ENCODE measurements at places on chromosomes 5 and 9.

DNA sequence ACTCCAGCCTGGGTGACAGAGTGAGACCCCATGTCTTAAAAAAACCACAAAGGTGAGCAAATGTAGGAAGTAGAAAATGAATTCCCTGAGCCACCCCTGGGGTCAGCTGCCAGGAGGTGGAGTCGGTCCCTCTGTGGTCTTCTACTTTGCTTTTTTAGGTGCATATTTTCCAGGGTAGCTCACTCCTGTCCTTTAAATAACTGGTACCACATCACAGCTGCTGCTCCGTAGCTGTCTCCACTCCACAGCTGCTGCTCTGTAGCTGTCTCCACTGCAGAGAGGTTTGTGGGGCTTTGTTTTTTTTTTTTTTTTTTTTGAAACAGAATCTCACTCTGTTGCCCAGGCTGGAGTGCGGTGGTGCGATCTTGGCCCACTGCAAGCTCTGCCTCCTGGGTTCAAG, 8.9 kb downstream of the WDR5 start:
- DNase-seq: no peak

- DNase-seq: no peak
Measured at GRCh38 chr9:77212801-77213200, 35.5 kb downstream of the VPS13A start.

- no peak for DNase-seq
Measured at GRCh38 chr5:152813526-152813925, 408.4 kb upstream of the NMUR2 start.

DNA sequence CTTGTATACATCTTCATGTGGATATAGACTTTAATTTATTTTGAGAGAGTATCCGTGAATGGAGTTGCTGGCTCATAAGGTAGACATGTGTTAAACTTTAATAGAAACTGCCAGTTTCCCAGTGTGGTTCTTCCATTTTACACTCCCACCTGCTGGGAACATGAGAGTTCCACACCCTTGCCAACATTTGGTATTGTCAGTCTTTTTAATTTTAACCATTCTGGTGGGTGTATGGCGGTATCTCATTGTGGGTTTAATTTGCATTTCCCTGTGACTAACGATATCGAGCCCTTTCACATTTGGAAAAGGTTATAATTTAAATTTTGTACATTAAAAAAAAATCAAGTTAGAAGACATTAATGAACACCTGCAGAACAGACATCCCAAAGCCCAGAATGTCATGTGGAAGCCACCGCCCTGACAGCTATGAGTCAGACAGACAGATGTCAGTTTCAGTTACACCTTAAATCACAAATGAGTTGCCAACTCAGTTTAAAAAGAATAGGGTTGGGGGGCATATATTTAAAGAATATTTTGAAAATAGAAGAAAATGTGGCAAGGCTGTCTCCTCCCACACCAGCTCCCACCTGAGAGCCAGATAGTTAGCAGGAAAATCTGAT, 36.9 kb downstream of the ANKRD33B start:
- no peak for DNase-seq

DNA sequence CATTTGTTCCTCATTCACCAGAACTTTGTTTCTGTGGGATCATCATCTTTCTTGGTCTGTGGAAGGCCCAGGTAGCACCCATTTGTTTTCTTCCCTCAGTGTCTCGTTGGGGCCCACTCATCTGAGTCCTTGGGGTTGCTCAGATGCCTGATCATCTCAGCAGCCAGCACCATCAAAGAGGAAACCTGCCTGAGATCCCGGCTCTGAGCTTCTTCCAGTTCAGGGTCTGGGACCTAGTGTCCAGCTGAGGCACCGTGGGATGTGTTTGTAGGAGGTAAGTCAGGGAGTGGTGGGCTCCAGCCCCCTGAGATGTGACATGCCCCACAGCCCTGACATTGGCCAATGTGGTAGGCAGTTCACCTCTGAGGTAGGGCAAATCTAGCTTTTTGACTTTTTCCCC, 9.4 kb upstream of the CD180 start:
- DNase-seq: no peak

DNA sequence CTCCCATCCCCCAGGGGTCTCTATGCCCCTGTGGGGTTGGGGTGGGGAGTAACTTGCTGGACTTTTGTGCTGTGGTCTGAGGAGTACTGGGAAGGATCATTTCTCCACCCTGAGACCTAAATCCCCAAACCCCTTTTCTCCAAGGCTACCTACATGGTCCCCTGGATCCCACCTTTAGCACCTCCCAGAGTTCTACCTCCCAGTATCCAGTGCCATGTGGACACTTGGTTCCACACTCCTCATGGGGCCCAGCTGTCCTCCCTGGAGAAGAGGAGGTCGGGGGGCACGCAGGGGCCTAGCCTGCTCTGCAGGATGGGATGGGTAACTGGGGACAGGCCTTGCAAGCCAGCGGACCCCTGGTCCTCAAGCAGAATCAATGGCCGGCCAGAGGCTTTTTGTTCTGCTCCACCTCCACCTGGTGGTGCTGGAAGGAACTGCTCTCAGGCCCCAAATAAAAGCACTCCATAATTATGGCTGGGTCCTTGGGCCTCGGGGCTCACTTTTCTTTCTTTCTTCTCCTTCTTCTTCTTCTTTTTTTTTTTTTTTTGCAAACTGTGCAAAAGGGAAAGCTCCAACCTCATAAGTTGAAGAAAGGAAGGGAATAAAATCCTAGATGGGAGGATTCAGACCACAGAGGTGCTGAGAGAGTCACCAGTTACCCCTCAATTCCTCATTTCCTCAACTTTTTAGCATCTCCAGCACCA, 68.4 kb downstream of the PSD2 start:
- DNase-seq: no peak

DNA sequence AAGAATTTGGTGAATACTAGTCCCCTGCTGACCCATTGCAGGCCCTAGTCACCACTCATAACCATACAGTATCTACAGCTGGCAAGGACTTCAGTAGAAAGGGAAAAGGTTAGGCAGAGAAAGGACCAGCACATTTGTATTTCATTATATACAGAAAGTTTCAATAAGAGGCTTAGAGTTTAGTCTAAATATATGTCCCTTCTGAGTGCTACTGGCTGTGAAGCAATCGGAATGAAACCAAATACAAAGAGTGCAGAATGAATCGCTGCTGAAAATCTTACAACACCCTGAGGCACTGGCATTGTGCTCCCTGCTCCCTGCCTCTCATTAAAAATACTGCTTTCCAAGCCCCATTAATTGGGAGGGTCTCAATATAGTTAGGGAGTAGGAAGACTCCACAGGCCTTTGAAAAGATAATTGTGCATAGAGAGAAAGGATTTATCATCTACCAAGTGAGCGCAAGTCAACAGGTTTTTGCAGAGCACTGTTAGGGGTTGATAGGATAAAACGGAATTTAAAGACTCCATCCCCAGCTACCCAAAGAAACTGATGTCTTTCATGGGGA, 110.8 kb downstream of the SLC1A3 start:
- no peak for DNase-seq
